Foreskin keratinocyte (primary cell): ENCODE measurements at places on chromosomes 4 and X. TPM values are rescaled to one million over a fixed set of nuclear protein-coding genes. Genes with fewer than 3 reads are reported as not detected.

GRCh38 chrX:100687546-100687945 lies 43.5 kb downstream of the SRPX2 start:
- no peak for DNase-seq

DNA sequence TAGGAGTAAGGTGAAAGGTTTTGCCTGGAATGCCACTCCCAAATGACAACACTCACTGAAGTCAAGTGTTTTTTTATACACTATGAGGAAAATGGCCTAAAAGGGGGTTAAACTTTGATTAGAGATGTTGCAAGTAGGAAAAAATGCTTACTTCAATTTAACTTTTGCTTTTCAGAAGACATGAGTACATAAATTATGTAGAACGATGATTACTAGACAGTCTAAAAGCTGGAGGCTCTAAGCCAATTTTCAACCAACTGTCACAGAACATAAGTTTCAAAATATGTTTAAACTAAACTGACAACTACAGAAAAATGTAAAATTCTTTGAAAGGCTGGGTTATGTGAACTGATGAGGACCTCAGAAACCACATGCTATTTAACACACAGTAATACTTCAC lies 83.4 kb downstream of the SHISA3 start:
- DNase-seq = no peak

GRCh38 chr4:93084599-93085305 lies 743.8 kb upstream of the ATOH1 start:
- no peak for DNase-seq

- no peak for DNase-seq
Observed at GRCh38 chrX:80513625-80514024, 93.4 kb downstream of the TENT5D start.

DNA sequence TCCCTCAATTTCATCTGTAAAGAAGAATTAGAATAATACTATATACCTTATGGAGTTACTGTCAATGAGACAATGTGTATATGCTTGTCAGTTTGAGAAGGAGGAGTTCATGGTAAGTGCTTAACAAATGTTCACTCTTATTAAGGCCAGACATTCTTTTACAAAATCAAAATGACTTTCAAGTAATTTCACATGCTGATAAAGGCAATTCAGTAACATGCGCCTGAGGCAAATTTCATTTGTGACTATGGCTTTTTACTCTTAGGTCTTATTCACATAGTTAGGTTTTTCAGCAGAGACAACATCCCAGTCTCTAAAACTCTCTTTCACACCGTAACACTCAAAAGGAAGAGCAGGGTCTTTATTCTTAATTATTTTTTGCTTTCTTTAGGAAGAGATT lies 174.4 kb downstream of the CAMK2D start:
- DNase-seq = no peak

The GAGE12D gene
- not detected in 2 replicates for total RNA-seq

The SPANXC gene
- total RNA-seq = not detected in 2 replicates

The PRR32 gene
- total RNA-seq = not detected in 2 replicates

The WNK3 gene
- 1.6 TPM in 2 replicates for total RNA-seq

The RTL3 gene
- total RNA-seq = not detected in 2 replicates
